Psoas muscle (tissue), 8 donors: ENCODE measurements at places on chromosomes 5 and 9. TPM values are rescaled to one million over a fixed set of nuclear protein-coding genes. Genes with fewer than 3 reads are reported as not detected.

ARHGEF28 gene
- 0.39 TPM for polyA plus RNA-seq

GRCh38 chr9:33458444-33458843 is 11.1 kb upstream of the AQP3 start:
- peaks cover 18% of the 10 kb centered on the region for H3K36me3 ChIP-seq
- no peak overlapping the region for H3K27ac ChIP-seq
- no peaks in the 10 kb centered on the region for H3K27me3 ChIP-seq
- no peak overlapping the region for H3K4me3 ChIP-seq

DNA sequence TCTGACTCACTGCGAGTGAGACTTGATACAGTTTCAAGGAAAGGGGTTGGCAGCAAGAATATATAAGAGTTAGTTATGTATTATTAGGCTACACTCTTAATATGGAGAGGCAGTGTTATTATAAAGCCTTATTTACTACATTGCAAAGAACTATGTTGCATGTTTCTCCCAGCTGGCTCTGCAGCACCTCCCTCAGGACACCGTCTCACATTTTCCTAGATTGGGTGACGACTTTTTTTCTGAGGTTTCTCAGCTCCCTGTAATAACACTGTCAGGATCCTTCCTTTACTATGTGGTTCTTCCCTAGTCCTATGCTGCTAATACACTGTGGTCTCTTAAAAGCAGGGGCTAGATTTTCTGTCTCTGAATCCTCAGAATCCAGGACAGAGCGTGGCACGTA is 153.7 kb downstream of the INSYN2B start:
- no peak overlapping the region for H3K27ac ChIP-seq
- no peak overlapping the region for H3K4me3 ChIP-seq
- H3K4me1 ChIP-seq = no peaks in the 10 kb centered on the region
- H3K27me3 ChIP-seq = no peaks in the 10 kb centered on the region
- H3K36me3 ChIP-seq = no peaks in the 10 kb centered on the region
- DNase-seq = no peak

FGF1 gene
- 0.69 TPM for polyA plus RNA-seq

GRCh38 chr5:149760854-149761187 is 30.7 kb downstream of the PPARGC1B start:
- no peak overlapping the region for H3K4me3 ChIP-seq
- no peaks in the 10 kb centered on the region for H3K27me3 ChIP-seq
- no peak overlapping the region for H3K27ac ChIP-seq
- DNase-seq = no peak
- H3K4me1 ChIP-seq = peaks cover 61% of the 10 kb centered on the region

C9orf50 gene
- polyA plus RNA-seq = not detected

PCDHA1 gene
- not detected for polyA plus RNA-seq

GRCh38 chr5:138354926-138355378 is 2.5 kb downstream of the KDM3B start:
- H3K27me3 ChIP-seq = no peaks in the 10 kb centered on the region
- H3K27ac ChIP-seq = peak overlapping the region; percentile 93
- no peaks in the 10 kb centered on the region for H3K36me3 ChIP-seq
- no peak for DNase-seq

DNA sequence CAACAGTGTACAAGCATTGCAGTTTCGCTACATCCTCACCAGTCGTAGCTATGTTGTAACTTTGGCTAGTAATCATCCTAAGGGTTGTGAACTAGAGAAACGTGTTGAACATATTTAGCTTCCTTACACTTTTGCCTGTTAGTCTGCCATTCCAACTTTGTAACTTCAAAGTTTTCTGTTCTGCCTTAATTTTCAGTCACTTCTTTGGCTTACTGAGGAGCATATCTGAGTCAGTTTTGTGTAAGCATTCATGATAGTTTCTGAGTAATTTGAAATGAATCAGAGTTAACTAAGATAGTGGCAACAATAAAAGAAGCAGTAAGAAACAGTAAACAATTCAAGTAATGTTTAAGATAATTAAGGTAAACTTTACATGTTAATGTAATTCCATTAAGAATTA is 58.9 kb upstream of the MCCC2 start:
- no peak overlapping the region for H3K27ac ChIP-seq
- H3K4me3 ChIP-seq = no peak overlapping the region
- peaks cover 2% of the 10 kb centered on the region for H3K4me1 ChIP-seq
- no peaks in the 10 kb centered on the region for H3K27me3 ChIP-seq

DNA sequence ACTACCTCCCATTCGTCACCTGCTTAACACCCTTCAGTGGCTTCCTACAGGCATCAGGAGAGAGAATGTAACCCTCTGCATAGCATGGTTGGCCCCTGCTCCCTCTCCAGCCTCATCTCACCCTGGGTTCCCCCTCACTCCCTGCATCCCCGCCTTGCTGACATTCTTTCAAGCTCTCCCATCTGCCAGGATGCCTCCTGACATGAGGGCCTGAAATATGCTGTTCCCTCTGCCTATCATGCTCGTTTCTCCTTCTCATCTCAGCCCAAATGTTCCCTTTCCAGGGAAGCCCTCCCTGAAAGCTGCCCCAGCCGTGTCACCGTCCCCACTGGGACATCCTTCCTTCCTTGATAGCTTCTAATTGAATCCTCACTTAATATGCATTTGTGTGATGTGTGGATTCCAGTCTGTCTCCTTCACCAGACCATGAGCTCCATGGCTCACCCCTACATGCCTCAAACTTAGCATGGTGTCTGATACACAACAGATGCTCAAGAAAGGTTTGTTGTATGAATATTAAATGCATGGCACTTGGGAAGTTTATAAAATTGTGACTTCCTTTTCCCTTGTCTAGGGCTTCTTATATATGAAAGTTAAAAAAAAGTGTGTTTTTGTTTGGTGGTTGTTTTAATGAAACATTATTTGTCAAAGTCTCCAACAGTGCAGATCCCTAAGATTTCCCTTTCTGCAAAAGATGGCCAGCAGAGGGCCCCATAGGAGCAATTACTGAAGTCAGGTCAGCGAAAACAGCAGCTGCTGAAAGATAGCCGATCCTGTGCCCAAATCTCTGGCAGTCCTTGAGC is 7.3 kb upstream of the C5orf58 start:
- no peaks in the 10 kb centered on the region for H3K36me3 ChIP-seq
- no peaks in the 10 kb centered on the region for H3K27me3 ChIP-seq
- no peaks in the 10 kb centered on the region for H3K4me1 ChIP-seq
- DNase-seq = peak; percentile 57
- H3K27ac ChIP-seq = no peak overlapping the region

- no peak overlapping the region for H3K4me3 ChIP-seq
- H3K27me3 ChIP-seq = peaks cover 1% of the 10 kb centered on the region
- no peaks in the 10 kb centered on the region for H3K36me3 ChIP-seq
Observed at GRCh38 chr9:133725886-133726285, 12.3 kb downstream of the SARDH start.

DNA sequence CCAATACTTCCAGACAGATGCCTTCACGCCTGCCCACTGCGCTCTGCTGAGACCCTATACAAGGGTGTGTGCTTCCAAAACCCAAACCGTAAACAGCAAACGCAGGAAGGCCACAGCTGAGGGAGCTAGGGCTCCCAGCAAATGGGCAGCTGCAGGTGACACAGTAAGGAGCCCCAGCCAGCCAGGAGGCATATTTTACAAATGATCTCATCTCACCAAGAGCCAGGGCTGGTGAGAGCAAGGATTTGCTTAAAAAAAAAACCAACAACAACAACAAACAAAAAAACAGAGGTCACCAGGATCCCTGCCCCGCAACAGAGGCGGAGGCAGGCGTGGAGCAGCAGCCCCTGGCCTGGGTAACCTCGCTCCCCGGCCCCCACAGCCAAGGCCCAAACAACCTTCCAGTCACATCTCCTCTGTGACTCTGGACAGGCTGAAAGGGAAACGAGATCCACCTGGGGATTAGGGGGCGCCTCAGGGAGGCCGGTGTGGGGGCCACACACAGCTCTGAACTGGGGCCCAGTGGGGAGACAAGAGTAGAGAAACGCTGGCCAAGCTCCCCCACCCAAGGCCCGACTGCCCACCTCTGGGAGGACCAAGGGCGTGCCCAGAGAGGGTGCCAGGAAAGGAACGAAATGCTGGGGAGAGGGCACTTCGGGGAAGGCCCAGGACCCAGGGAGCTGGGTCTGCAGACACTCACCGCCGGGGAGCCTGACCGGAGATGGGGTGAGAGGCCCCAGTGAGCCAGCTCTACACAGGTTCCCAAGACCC is 3.3 kb downstream of the NACC2 start:
- H3K4me1 ChIP-seq = peaks cover 73% of the 10 kb centered on the region
- H3K27me3 ChIP-seq = no peaks in the 10 kb centered on the region
- DNase-seq = peak; percentile 13
- H3K4me3 ChIP-seq = peak overlapping the region; percentile 71

SPINK6 gene
- not detected for polyA plus RNA-seq

C9 gene
- polyA plus RNA-seq = not detected

DNA sequence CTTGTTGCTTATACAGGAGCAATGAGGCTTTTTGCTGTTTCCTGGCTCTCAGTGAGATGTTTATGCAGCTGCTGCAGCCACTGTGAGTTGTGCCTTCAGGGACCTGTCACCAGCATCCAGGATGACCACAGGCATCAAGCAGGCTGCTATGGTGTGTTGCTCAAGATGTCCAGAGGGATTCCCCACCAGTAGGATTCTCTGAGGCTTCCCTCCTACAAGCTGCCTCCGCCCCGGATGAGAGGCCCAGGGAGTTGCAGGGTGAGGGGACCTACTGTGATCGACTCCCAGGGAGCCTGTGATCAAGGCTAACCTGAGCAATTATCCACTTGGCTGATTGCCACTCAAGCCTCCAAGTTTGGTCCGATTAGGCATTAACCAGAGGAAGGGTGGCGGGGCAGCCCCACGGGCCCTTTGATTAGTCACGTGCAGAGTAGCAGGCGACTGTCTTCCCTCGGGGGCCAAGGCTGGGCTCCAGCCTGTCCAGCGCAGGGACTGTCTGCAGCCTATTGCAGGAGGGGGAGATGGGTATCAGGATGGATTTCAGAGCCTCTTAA is 1.8 kb upstream of the FAT2 start:
- no peak for DNase-seq
- no peaks in the 10 kb centered on the region for H3K27me3 ChIP-seq
- no peak overlapping the region for H3K4me3 ChIP-seq
- H3K36me3 ChIP-seq = no peaks in the 10 kb centered on the region
- no peak overlapping the region for H3K27ac ChIP-seq
- H3K4me1 ChIP-seq = peaks cover 6% of the 10 kb centered on the region

DNA sequence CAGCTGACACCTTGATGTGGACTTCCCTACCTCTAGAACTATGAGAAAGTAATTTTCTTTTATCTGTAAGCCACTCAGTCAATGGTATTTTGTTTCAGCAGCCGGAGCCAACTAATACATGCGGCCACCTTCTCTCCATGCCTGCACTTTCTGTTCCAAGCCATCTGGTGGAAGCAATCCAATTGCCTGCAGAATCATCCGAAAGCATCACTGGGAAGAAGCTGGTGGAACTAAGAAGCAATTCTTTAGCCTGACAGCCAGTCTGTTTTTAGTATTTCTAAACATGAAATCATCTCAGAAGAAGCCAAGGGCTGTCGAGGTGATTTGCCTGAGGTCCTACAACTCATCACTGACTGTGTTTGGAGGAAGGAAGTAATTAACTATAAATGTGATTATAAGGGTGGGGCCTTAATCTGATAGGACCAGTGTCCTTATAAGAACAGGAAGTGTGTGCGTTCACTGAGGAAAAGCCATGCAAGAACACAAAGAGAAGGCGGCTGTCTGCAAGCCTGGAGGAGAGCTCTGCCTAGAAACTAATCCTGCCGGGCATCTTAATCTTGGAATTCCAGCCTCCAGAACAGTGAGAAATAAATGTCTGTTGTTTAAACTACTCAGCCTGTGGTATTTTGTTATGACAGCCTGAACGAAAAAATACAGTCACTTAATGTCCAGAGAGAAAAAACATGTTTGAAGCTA is 49.1 kb downstream of the NXNL2 start:
- H3K27ac ChIP-seq = no peak overlapping the region
- no peak overlapping the region for H3K4me3 ChIP-seq
- no peak for DNase-seq
- no peaks in the 10 kb centered on the region for H3K36me3 ChIP-seq

- no peaks in the 10 kb centered on the region for H3K27me3 ChIP-seq
- H3K36me3 ChIP-seq = no peaks in the 10 kb centered on the region
- no peak overlapping the region for H3K4me3 ChIP-seq
- no peak overlapping the region for H3K27ac ChIP-seq
- no peaks in the 10 kb centered on the region for H3K4me1 ChIP-seq
- DNase-seq = no peak
Observed at GRCh38 chr5:33753704-33754103, 138.1 kb downstream of the ADAMTS12 start.

CEP72 gene
- 1.5 TPM for polyA plus RNA-seq

- H3K4me3 ChIP-seq = no peak overlapping the region
- DNase-seq = no peak
- no peaks in the 10 kb centered on the region for H3K4me1 ChIP-seq
- no peaks in the 10 kb centered on the region for H3K36me3 ChIP-seq
- H3K27ac ChIP-seq = no peak overlapping the region
Observed at GRCh38 chr5:75243510-75243909, 6.8 kb upstream of the ANKRD31 start.

DNA sequence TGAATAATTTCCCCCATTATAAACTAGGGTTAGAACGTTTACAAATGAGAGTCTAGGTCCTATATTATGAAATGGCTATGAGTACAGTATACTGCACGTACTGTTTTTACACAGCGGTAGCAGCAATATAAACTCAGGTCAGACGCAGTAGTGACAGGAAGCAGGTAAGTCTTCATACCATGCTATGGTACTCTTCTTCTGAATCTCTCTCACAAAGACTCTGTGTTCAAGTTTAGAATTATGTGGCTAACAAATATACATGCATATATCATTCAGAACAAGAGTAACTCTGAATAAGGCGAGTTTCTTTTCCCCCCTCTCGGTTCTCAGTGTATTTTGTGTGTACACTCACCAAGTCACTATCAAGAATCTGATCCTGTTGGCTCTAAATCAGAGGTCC is 114.9 kb upstream of the KLF9 start:
- no peak for DNase-seq
- H3K27me3 ChIP-seq = no peaks in the 10 kb centered on the region
- no peaks in the 10 kb centered on the region for H3K4me1 ChIP-seq

ATOSB gene
- polyA plus RNA-seq = 17.0 TPM

- peak overlapping the region; percentile 53 for H3K27ac ChIP-seq
- peaks cover 2% of the 10 kb centered on the region for H3K36me3 ChIP-seq
- no peaks in the 10 kb centered on the region for H3K27me3 ChIP-seq
Observed at GRCh38 chr5:59178482-59178881, 595.6 kb downstream of the RAB3C start.

FBP2 gene
- 69.6 TPM for polyA plus RNA-seq

- H3K4me3 ChIP-seq = no peak overlapping the region
- H3K36me3 ChIP-seq = no peaks in the 10 kb centered on the region
- no peak for DNase-seq
- no peaks in the 10 kb centered on the region for H3K27me3 ChIP-seq
- peaks cover 49% of the 10 kb centered on the region for H3K4me1 ChIP-seq
Observed at GRCh38 chr5:59098743-59099142, 515.9 kb downstream of the RAB3C start.

FOXD4L3 gene
- polyA plus RNA-seq = not detected

DNA sequence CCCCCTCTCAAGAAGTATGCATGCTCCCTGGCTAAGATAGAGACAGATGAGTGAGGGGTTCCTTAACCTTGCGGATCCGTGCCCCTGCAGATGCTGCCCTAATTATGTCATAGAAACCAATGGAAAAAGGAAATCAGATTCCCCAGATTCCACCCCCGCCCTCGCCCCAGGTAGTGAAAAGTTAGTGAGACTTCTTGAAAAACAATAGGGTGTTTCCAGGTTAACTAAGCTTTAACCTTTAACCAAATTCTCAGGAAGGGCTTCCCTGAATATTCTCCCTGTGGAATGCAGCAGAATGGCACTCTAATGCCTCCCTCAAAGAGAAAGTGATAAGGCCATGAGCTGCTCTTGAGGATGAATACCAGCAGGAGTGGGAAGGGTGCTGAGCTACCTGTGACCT is 116.0 kb upstream of the RANBP3L start:
- no peaks in the 10 kb centered on the region for H3K27me3 ChIP-seq
- H3K4me3 ChIP-seq = no peak overlapping the region
- peaks cover 5% of the 10 kb centered on the region for H3K4me1 ChIP-seq
- DNase-seq = no peak
- H3K36me3 ChIP-seq = no peaks in the 10 kb centered on the region

PAEP gene
- not detected for polyA plus RNA-seq
